AML-193 (cell line): ENCODE measurements at places on chromosomes 2 and 18.
A peak's percentile ranks its signal among the peaks of the same experiment; 100 is the strongest.

DNA sequence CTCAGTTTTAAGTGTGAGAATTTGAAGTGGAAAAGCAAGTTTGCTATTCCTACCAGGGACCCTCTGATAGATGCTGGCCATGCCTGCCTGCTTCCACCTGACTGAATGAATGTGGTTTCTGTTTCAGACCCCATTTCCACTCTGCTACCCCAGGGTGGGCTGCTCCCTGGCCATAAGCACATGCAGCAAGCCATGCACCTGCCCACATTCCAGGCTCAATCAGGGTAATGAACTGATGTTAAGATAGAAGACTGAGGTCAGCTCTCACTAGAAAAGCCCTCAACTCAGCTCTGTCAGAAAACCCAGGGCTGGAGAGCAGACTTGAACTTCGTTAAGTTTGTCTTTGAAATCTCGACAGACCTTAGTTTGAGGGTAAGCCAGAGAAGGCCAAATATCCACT lies 333.9 kb downstream of the CYRIA start:
- DNase-seq = no peak

- DNase-seq = no peak
These were observed 110.5 kb upstream of the AGAP1 start for GRCh38 chr2:235383272-235383843.

- DNase-seq = no peak
These were observed 4.1 kb upstream of the AQP4 start for GRCh38 chr18:26869640-26870039.

- DNase-seq = peak; percentile 64
These were observed 86.4 kb downstream of the GFPT1 start for GRCh38 chr2:69300650-69301049.

- DNase-seq = peak; percentile 80
These were observed 40.0 kb downstream of the DNMT3A start for GRCh38 chr2:25301453-25302352.

- no peak for DNase-seq
These were observed 226.4 kb upstream of the MYT1L start for GRCh38 chr2:2557475-2557874.

DNA sequence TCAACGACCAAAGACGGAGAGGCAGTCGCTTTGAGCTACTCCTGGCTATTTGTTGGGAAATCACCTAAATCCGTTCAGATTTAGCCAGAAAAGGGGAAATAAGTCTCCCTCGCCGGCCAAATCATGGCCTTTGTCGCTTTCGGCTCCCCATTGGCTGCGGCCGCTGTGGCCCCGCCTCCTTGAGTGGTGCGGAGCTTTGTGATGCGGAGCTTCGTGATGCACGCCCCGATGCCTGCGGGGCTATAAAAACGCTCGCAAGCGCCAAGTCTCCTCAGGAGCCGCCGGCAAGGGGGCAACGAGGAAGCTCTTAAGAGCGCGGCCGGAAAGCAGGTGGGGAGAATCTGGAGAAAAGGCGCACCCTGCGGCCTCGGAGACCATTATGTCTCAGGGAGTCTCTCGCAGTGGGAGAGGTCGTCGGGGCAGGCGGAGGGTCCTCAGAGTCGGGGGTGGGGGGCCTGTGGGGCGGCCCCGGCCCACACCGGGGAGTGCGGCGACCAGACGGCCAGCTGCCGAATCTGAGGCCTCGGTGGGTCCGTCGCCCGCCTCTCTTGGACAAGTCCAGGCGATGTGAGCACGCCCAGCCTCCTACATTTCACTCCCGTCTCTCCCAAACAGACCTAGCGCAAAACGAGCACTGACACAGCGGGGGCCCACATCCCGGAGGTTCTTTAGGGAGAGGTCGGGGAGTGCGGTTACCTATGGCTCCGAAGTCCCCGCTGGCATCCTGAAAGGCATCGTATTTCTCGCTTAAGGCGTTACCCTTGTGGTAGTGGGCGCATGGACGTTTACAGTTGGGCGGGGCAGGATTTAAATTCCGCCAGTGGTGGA lies at the start of gene CABYR:
CABYR (plus strand) TSS at position 274 of the 828 bp plus-strand sequence. CDS start 4,053 bp downstream, outside the sequence.
- DNase-seq = no peak

GRCh38 chr2:55992455-55992854 lies 68.9 kb upstream of the EFEMP1 start:
- DNase-seq = no peak

- DNase-seq = no peak
These were observed 1024.7 kb upstream of the TMEFF2 start for GRCh38 chr2:193219413-193219812.

GRCh38 chr2:101349893-101350662 lies 37.2 kb downstream of the CREG2 start:
- no peak for DNase-seq

DNA sequence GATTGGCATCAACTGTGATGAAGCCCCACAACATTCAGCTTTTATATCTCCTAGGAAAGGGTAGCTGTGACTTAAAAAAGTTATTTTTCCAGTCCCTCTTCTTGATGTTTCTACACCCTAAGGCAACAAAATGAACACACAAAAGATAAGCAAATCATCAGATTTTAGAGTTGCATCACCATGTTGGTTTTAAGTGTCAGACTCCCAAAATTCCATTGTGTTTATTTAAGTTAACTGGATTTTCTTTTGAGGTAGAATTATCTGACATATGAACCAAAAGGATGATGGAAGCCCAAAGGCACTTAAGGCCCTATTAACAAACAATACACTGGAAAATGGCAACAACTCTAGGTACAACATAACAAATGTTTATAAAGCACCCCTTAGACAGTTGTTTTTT lies 261.7 kb upstream of the SLC39A10 start:
- DNase-seq = no peak

DNA sequence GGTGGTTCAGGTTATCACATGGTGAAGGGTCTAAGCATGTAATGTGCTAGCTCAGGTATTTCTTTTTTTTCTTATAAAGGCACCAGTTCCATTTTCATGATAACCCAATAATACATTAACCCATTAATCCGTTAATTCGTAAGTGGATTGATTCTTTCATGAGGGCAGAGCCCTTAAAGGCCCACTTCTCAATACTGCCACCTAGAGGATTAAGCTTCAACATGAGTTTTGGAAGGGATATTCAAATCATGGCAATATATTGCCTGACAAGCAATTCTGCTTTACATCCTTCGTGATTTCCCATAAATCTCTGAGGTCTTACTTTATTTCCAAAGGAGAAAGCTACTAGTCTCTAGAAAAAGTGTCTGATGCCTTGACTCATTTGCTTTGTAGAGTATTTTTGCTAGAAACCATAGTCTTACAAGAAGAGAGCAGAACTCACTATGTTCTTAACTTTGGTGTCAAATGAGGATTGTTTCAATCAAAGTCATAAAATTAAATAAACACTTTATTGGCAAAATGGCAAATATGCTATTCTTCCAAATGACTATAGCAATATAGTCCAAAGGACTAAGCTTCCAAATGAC lies 271.3 kb downstream of the KCNS3 start:
- DNase-seq = peak; percentile 21

DNA sequence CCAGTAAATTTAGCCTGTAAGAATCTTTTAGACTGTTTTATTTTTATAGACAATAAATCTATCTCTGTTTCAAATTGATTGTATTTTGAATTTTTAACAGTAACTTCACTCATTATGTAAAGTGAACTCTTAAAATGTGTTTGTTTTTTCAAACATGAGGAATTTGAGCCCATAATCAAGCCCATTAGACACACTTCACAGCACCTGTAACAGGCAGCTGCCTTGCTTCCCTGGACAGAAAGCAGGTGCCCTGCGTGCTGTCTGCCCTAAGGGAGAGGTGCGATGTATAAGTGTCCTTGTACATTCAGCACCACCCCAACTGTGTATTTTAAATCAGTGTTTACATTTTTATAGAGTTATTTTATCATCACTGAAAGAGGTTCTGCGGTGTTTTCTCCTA lies 186.5 kb upstream of the TPO start:
- DNase-seq = no peak

GRCh38 chr2:236968880-236969534 lies 116.7 kb upstream of the COPS8 start:
- no peak for DNase-seq

DNA sequence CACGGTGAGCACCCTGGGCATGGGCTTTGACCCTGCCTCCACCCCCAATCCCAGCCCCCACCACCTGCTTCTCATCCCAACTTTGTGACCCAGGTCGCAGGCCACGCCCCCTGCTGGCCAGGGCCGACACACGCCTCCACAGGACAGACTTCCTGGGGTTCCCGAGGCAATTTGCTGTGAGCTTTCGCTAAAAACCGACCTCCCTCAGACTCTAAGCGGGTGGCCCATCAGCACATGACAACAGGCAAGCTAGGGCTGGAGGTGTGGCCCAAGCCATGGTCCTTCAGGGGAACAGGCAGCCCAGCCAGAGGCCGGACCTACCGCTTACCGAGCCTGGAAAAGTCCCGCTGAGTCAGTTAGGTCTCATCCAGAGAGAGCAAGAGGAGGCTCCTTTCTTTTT lies 31.9 kb downstream of the C1QL2 start:
- peak; percentile 4 for DNase-seq

GRCh38 chr2:74957886-74958273 lies 563 bp upstream of the POLE4 start:
- DNase-seq = peak; percentile 67

DNA sequence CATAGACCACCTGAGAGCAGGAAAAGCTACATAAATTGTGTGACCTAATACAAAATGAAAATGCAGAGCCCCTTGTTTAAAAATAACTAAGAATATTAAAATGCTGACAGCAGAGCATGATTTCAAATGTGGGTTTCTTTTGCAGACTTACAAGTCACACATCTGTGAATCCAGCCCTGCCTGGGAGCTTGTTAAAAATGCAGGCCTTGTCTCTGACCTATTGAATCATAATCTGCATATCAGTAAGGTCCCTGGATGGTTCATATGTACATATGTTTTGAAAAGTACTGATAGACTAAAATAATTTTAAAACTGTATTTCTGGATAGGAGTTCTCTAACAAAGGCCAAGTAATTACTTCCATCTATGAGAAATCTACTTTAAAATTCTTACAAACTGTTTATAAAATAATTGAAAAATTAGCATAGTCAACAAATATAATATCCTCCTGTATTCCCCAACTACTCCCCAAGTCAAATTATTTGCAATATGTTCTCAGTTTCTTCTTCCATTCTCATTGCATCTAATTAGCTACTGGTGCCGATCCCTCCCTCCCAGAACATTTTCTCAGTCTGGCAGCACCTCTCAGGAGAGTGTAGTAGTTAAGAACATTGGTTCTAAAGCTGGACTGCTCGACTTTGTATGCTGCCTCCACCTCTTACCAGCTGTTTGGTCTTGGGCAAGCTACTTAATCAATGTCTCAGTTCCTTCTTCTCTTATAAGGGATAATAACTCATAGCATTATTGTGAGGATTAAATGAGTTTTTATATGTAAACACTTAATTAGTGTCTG lies 1040.4 kb upstream of the CDH2 start:
- DNase-seq = no peak

DNA sequence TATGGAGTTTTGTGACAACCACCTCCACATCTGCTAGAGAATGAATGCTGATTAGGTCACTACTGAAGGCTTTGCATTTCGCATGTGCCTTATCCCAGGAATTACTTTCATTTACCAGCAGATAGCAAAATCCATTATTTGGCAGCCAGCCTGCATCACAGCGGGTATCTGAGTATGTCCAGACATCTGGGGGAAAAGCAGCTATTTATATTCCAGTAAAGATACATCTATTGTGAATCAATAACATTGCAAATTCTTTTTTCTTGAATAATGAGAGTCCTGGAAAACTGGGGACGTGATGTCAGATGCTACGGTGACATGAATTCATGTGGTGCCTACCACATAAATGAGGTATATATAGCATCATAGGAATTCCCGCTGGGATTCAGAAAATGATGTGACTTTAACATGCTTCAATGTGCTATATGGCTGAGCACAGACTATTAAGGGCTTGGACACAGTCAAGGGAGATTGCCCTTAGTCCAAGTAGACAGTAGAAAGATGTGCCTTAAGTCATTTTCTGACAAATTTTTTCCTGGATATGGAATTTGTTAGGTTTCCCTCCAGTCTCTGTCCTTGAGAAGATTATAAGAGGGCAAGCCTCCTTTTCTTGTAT lies 84.2 kb upstream of the CD302 start:
- DNase-seq = no peak

GRCh38 chr18:58534535-58535301 lies 94.2 kb downstream of the ALPK2 start:
- no peak for DNase-seq

GRCh38 chr2:234846599-234847363 lies 105.0 kb upstream of the SH3BP4 start:
- no peak for DNase-seq

GRCh38 chr2:47173986-47174732 lies 19.1 kb upstream of the STPG4 start:
- DNase-seq = no peak
